Hypothalamus (tissue), 51 donors: ENCODE measurements at places on chromosomes 6 and 20.

DNA sequence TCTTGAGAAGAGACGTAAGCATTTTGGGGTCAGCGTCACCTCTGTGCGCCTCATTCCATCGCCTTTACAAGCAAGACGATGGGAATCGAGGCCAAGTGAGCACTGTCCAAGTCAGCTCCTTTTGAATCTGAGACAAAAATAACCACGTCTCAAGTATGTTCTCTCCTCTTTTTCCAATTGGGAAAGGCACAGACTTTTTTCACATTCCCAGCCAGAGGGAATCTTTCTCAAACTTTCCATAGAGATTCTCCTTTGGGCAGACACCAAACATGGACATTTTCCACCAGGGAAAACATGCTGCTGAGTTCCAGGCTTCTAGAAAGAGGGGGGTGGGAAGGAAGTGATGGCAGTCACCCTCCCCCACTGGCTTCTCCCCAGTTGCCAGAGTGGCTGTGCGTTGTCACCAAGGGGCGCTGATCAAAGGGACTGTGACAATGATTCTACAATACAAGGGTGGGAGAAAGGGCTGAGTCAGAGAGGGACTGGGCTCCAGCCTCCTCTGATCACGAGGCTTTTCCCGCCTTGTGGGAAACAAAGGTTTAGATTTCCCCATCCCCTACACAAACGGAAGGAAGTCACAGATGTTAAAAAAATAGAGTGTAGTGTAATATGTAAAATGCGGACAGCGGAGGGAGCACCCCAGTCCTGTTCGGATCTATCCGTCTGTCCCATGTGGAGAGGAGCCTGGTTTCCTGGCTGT, 281.9 kb upstream of the RNF24 start:
- DNase-seq = no peak

DNA sequence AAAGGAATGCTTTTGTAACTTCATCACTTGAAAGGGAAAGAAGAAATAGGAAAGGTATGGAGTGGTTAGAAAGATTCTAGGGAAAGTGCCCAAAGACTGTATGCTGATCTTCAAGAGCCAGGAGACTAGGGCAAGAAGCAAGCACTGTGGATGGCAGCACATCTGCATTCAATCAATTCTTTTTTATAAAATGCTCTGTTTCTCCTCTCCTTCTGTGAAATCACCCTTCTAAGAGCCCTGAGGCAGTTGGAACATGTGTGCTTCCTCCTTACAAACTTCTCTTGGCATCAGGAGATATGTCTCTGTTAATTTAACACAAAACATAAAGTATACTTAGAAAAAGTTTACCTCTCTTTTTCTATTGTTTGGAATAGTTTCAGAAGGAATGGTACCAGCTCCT, 1162.2 kb upstream of the GJE1 start:
- DNase-seq = no peak

DNA sequence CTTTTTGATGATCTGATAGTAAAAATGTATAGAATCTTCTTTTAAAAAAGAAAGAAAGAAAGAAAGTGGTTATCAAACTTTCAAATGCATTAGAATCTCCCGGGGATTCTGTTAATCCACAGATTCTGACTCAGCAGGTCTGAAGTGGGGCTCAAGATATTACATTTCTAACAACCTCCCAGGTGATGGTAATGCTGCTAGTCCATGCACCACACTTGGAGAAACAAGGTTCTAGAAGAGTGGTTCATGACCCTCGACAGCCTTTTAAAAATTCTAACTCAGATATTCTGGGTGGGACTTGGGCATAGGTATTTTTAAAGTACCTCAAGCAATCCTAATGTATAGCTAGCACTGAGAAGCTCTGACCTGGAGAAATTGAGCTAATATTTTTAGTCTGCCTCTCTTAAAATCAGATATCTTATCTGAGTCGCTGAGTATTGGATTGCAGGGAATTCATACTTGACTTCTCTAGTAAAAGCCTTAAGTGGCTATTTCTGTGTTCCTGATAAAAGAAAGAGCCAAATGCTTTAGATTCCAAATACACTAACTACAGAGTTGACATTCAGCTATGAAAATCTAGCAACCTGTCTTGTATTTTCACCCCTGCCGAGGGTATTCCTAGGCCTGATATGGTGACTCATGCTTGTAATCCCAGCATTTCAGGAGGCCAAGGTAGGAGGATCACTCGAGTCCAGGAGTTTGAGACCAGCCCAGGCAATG, 252.4 kb downstream of the PHACTR1 start:
- DNase-seq = no peak

- peak; percentile 32 for DNase-seq
Observed at GRCh38 chr6:43263314-43264178, 20.3 kb downstream of the TTBK1 start.

DNA sequence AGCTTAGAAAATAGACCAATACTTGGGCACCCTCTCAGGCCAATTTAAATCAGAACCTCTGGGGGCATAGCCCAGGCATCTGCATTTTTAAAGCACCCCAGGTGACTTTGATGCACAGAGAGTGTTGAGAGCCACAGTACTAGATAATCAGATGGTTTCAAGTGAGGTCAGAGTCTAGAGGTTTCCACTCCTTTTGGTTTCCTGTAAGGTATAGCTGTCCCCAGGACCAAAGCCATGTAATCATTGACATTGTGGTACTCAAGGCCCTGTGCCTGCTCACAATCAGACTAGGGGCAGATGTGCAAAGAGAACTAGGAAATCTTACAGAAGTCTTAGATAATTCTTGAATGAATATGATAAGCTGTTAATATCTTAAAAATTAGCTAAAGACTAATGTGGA, 9.1 kb downstream of the FILIP1 start:
- no peak for DNase-seq

DNA sequence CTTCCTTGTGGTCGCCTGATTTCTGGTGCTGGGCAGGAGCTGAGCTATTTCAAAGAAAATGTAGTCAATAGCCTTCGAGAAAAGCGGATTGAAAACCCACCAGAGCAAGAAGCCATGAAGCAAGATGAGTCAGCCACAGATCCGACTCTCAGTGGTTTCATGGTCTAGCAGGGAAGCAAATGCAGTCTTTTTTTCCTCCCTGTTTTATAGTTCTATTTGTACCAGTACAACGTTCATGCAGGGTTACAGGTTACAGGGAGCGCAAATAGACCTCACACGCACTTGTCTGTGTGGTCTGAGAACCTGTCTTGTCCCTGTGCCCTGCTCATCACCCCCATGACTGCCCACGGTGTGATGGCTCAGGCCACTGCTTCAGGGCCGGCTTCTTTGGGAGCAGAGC, 309.8 kb upstream of the SUPT3H start:
- DNase-seq = no peak

GRCh38 chr6:29628419-29629281, 4.3 kb downstream of the GABBR1 start:
- peak; percentile 73 for DNase-seq

- no peak for DNase-seq
Observed at GRCh38 chr6:40426346-40427066, 160.7 kb downstream of the LRFN2 start.

GRCh38 chr6:113818578-113818977, 38.6 kb upstream of the MARCKS start:
- no peak for DNase-seq

DNA sequence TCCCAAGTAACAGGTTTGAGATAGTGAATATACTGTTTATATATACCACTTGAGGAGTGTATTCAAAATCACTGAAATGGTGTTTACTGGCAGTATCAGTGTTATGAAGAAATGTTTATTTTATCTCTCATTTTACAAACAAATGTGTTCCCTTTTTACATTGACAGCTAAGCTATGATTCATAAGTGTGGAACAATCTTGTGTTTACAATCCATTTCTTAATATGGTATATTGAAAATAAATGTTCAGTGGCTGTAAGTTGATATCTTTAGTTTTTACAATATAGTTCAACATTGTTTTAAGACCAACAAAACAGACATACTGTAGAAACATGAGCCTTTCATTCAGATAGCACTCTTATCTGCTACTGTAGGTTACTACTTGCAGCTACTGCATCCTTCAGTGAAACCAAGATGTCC, 14.3 kb downstream of the PHF3 start:
- DNase-seq = no peak

- DNase-seq = no peak
Observed at GRCh38 chr20:40866056-40866455, 162.6 kb upstream of the TOP1 start.

GRCh38 chr20:63074182-63074581, 67.4 kb upstream of the BHLHE23 start:
- DNase-seq = no peak

DNA sequence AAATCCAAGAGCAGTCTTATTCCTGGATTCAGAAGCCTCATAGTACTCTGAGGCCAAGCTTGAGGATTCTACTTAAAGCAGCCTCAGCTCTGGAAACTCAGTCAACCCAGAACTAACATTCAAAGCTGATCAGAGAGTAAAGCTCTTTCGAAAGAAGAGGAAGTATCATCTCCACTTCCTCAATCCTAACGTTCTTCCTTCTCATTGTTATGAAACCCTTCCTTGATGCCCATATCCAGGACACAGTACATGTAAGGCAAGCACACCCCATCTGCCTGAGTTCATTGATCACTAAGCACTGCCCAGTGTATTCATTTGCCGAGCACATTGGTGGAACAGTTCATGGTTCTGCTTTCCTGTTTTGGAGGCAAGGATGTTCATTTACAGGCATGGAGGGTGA, at the start of gene IPCEF1:
IPCEF1 (minus strand) TSS at position 114 of the 400 bp plus-strand sequence. CDS start 90,856 bp downstream, outside the sequence.
- DNase-seq = no peak

DNA sequence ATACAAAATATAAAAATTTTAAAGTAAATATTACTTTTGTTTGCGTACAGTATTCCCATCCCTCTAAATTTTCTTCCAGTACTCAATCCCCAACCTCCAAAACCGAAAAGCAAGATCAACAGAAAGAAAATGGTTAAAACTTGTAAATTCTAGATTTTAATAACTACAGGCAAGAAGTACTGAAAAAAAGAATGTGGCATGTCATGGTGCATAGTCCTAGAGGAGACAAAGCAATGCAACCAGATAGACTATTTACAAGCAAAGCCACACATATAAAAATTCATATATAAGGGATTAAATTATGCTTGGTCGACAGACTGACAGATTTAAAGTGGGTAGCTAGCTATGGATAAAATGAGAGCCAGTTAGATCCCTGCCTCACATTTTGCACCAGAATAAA, 56.5 kb upstream of the HFE start:
- no peak for DNase-seq

GRCh38 chr6:71268735-71269437, 19.7 kb upstream of the OGFRL1 start:
- no peak for DNase-seq

DNA sequence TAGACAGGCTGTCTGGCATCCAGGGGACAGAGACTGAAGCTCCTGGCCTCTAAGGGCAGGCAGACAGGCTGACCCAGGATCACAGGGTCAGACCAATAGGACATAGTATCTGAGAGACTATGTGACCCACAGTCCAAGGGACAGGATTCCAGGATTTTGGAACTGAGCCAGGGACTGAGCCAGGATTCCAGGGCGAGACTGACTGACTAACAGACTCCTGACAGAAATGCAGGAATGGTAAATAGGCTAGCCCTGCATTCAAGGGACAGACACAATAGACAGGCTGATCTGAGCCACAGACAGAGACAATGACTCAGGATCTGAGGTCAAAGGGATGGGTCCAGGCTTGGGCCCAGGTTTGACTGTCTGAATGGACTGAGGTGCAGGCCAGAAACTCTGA, 19.8 kb downstream of the XKR7 start:
- DNase-seq = no peak

- DNase-seq = no peak
Observed at GRCh38 chr6:41536795-41537758, 9.1 kb upstream of the FOXP4 start.

GRCh38 chr20:48287021-48287494, 501.8 kb upstream of the SULF2 start:
- DNase-seq = no peak

- no peak for DNase-seq
Observed at GRCh38 chr6:21341910-21342309, 251.6 kb upstream of the SOX4 start.

GRCh38 chr20:21393816-21394519, 3.4 kb downstream of the NKX2-4 start:
- no peak for DNase-seq

DNA sequence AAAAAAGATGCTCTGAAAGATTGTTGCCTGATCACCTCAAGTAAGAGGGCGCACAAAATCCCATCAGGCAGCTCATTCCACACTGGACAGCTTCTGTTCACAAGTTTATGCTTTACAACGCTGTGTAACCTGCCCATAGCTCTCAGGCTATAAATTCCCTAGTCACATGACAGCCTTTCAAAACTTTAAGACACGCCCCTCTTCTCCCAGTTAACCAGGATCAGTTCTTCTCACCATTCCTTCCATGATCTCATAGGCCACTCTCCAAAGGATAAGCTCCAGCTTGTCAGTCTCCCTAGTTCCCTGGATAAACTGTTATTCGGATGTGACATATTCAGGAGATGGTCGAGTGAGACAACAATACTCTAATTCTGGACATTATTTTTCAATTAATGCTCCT, 15.0 kb downstream of the ADNP start:
- no peak for DNase-seq

DNA sequence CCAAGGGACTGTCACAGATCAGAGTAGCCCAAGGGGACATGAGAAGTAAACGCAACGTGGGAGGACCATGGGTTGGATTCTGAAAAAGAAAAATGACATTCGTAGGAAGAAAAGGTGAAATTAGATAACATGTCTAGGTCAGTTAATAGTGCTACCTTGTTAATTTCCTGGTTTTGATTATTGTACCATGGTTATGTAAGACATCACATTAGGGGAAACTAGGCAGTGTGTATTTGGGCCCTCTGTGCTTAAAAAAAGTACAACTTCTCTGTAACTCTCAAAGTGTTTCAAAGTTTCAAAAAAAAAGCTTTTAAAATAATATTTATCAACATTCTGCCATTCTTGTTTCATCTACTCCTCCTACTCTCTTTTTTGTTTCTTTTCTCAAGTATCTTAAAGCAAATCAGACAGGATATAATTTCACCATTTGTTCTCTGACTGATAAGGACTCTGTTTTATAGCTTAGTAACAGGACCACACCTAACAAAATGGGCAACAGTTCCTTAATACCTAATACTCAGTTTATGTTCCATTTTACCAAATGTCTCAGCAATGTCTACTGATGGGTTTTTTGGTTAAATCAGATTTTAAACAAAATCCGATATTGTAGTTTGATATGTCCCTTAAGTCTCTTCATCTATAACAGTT, 97.1 kb upstream of the PLCB4 start:
- no peak for DNase-seq

DNA sequence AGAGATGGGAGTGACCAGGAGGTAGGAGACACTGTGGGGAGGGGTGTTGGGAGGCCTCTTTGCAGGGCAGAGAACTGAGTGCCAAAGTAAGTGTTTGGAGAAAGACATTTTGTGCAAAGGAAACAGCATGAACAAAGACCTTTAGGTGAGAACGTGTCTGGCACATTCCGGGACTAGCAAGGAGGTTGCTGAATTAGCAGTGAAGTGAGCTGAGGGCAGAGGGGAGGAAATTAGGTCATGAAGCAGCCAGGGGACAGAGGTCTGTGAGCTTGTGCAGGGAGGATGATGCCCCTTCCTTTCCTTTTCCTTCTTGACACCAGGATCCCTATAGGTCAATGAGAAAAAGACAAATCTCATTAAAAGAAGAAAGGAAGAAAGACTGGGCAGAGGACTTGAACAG, 21.4 kb upstream of the AHCY start:
- DNase-seq = no peak
